ENCODE measurements at places on chromosomes 2 and 18. TPM values are rescaled to one million over a fixed set of nuclear protein-coding genes. Genes with fewer than 3 reads are reported as not detected.

GRCh38 chr2:207768168-207768865, 1.4 kb downstream of the FZD5 start:
- H3K4me1 ChIP-seq, result peaks cover 23% of the 10 kb centered on the region
- H3K27me3 ChIP-seq, result peaks cover 33% of the 10 kb centered on the region
- H3K36me3 ChIP-seq, result peaks cover 2% of the 10 kb centered on the region

DNA sequence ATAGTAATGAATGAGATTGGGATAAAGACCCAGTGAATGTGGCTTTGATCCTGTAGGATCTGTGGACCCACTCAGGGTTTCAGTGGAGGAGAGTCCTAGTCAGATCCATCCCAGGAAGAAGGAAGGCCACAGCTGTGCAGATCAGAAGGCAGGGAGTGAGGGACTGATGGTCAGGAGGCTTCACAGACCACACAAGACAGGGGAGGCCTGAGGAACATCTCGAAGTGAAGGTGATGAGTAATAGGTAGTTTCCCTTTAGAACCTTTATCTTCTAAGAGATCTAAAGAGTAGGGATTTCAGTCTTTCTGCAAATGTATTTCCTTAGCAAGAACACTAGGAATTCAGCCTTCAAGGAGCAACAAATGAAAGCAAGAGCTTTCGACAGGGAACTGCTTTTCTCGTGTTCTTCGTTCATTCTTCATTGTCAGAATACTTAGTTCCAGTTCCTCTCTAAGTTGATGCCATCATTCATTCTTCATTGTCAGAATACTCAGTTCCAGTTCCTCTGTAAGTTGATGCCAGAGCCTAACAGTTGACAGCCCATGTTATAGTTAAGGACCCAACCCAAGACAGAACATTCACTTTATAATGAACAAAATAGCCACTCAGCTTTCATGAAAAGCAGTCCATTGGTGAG, 150.2 kb upstream of the EPAS1 start:
- no peak for DNase-seq
- peaks cover 8% of the 10 kb centered on the region for H3K4me1 ChIP-seq
- peaks cover 3% of the 10 kb centered on the region for H3K36me3 ChIP-seq

SIGLEC15 gene
- total RNA-seq, result not detected

DNA sequence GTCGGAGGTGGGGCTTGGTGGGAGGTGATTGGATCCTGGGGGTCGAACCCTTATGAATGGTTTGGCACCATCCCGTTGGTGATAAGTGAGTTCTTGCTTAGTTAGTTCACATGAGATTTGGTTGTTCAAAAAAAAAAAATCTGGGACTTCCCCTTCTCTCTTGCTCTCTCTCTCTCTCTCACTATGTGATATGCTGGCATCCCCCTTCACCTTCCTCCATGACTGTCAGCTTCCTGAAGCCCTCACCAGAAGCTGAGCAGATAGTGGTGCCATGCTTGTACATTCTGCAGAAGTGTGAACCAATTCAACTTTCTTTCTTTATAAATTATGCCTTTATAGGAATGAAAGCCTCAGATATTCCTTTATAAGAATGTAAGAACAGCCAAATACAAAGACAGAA, 269.7 kb upstream of the APCDD1 start:
- no peak overlapping the region for H3K27ac ChIP-seq
- H3K36me3 ChIP-seq, result no peaks in the 10 kb centered on the region
- no peaks in the 10 kb centered on the region for H3K4me1 ChIP-seq
- peaks cover 16% of the 10 kb centered on the region for H3K27me3 ChIP-seq
- no peak for DNase-seq

GRCh38 chr18:7608174-7608550, 41.0 kb downstream of the PTPRM start:
- H3K36me3 ChIP-seq, result no peaks in the 10 kb centered on the region
- DNase-seq, result no peak
- H3K4me3 ChIP-seq, result no peak overlapping the region
- H3K27ac ChIP-seq, result no peak overlapping the region
- H3K4me1 ChIP-seq, result no peaks in the 10 kb centered on the region

SLC40A1 gene
- 30.9 TPM for total RNA-seq

DNA sequence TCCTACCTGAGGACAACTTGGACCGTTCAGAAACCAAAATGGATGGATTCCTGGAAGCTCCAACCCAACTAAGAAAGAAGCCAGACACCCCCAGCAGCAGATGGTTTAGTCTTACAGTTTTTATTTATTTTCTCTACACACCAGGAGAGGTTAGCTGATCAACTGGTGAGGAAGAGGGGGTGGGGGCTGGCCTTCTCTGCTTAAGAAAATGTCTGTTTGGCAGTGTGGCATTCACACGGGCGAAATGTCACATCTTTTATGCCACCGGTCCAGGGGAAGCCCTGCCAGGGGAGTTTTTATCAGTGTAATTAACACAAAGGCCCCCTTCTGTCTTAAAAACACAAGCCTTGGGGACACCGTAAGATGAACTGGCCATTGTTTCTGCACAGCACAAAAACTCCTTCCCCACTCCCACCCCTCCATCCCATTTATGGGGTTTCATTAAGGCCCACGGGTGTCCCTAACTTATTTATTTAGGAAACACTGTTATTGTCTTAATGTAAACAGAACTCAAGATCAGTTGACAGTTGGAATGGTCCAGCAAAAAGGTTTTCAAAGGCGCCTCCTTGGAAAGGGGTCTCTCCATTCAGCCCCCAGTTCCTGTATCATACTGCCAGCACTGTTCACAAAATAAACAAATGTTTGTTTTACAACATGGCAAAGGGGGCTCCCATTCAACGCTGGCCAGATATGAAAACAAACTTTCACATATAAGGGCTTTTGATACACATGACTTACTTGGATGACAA, 217.0 kb downstream of the C1D start:
- peaks cover 70% of the 10 kb centered on the region for H3K27me3 ChIP-seq
- peaks cover 2% of the 10 kb centered on the region for H3K4me1 ChIP-seq
- H3K36me3 ChIP-seq, result no peaks in the 10 kb centered on the region
- H3K27ac ChIP-seq, result no peak overlapping the region
- DNase-seq, result no peak

DNA sequence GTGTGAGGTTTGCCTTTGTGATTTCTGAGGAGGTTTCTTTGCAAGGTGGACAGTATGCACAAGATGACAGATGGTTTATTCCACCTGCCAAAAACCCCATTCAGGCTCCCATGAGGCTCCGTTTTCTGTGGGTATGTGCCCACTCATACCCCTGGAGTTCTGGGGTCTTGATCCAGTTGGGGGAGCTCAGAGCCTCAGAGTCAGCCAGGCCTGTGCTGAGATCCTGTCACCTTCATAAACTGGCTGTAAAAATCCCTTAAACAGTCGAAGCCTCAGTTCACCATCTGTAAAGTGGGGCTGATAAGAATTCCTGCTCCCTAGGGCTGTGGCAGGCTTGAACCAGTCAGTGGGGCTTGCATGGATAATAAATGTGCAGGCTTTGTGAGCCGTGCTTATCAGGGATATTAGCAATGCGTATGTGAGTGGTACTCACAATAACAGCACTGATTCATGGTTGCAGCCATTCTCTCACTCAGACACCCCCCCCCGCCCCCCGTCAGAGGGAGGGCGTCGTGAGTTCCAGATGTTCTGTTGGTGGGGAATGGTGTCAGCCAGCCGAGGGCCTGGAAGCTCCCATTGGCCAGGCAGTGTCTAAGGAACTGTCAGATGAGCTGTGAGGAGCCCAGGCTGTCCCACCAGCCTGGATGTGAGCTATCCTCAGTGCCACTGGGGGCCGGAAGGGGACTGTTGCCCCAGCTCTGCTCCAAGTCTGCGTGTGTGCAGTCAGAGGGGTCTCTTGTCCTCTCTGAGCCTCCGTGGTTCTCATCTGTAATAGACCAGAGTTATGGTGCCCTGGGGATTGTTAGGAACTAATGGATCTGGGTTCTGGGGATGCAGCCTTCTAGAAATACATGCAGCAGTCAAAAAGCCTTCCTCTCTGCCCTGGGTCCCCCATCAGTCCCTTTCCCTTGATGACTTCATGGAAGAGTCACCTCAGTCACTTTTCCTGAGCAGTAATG, 51.7 kb downstream of the KCNIP3 start:
- no peaks in the 10 kb centered on the region for H3K4me1 ChIP-seq
- no peak for DNase-seq
- no peak overlapping the region for H3K4me3 ChIP-seq
- no peak overlapping the region for H3K27ac ChIP-seq
- peaks cover 30% of the 10 kb centered on the region for H3K27me3 ChIP-seq

- DNase-seq, result no peak
- no peak overlapping the region for H3K27ac ChIP-seq
- no peaks in the 10 kb centered on the region for H3K4me1 ChIP-seq
- H3K4me3 ChIP-seq, result no peak overlapping the region
- H3K27me3 ChIP-seq, result peaks cover 68% of the 10 kb centered on the region
- no peaks in the 10 kb centered on the region for H3K36me3 ChIP-seq
Measured at GRCh38 chr2:60538101-60538500, 15.4 kb downstream of the BCL11A start.

PAX8 gene
- total RNA-seq, result 1.4 TPM

EPG5 gene
- total RNA-seq, result 46.6 TPM

- no peaks in the 10 kb centered on the region for H3K27me3 ChIP-seq
- no peak for DNase-seq
- peaks cover 50% of the 10 kb centered on the region for H3K4me1 ChIP-seq
- peak overlapping the region; percentile 3 for H3K4me3 ChIP-seq
- no peaks in the 10 kb centered on the region for H3K36me3 ChIP-seq
Measured at GRCh38 chr18:21745231-21745630, 4.6 kb downstream of the MIB1 start.

DNA sequence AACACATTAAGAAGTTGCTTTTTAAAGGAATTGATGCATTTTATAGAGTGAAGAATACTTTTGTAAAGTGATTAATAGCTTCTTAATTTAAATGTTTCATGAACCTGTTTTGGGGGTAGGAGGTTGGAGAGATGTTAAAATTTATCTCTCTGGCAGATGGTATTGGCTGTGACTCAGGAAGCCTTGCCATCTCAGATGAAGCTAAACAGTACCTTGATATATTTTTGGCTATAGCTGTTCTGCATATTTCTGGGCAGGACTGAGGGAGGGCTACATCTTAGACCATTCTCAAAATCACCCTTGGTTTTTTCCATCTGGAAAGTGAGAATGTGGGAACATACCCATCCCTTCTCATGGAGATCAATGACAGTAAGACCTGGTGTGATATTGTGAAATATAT, 13.4 kb downstream of the CAPN14 start:
- H3K4me3 ChIP-seq, result no peak overlapping the region
- no peaks in the 10 kb centered on the region for H3K36me3 ChIP-seq
- H3K4me1 ChIP-seq, result no peaks in the 10 kb centered on the region
- H3K27me3 ChIP-seq, result peaks cover 4% of the 10 kb centered on the region
- no peak overlapping the region for H3K27ac ChIP-seq

GRCh38 chr2:237026981-237027711, 58.5 kb upstream of the COPS8 start:
- H3K36me3 ChIP-seq, result no peaks in the 10 kb centered on the region
- peaks cover 5% of the 10 kb centered on the region for H3K4me1 ChIP-seq
- DNase-seq, result peak; percentile 13
- H3K27me3 ChIP-seq, result peaks cover 20% of the 10 kb centered on the region
- no peak overlapping the region for H3K4me3 ChIP-seq

TMEM37 gene
- total RNA-seq, result not detected

GRCh38 chr2:168254158-168254935, 7.0 kb upstream of the STK39 start:
- no peaks in the 10 kb centered on the region for H3K4me1 ChIP-seq
- H3K36me3 ChIP-seq, result peaks cover 3% of the 10 kb centered on the region
- no peak for DNase-seq

GRCh38 chr2:121257480-121257840, 27.5 kb downstream of the TFCP2L1 start:
- DNase-seq, result no peak
- H3K4me1 ChIP-seq, result peaks cover 2% of the 10 kb centered on the region
- H3K36me3 ChIP-seq, result no peaks in the 10 kb centered on the region
- peaks cover 52% of the 10 kb centered on the region for H3K27me3 ChIP-seq
- no peak overlapping the region for H3K27ac ChIP-seq
- no peak overlapping the region for H3K4me3 ChIP-seq

All from T-helper 17 cell (primary cell).